NCI-H1105 treated with DMSO at 0.1 percent for 48 hours (cell line): ENCODE measurements at places on chromosomes 3 and 15.

GRCh38 chr3:37028329-37028728, 35.0 kb downstream of the MLH1 start:
- DNase-seq: peak; percentile 10

DNA sequence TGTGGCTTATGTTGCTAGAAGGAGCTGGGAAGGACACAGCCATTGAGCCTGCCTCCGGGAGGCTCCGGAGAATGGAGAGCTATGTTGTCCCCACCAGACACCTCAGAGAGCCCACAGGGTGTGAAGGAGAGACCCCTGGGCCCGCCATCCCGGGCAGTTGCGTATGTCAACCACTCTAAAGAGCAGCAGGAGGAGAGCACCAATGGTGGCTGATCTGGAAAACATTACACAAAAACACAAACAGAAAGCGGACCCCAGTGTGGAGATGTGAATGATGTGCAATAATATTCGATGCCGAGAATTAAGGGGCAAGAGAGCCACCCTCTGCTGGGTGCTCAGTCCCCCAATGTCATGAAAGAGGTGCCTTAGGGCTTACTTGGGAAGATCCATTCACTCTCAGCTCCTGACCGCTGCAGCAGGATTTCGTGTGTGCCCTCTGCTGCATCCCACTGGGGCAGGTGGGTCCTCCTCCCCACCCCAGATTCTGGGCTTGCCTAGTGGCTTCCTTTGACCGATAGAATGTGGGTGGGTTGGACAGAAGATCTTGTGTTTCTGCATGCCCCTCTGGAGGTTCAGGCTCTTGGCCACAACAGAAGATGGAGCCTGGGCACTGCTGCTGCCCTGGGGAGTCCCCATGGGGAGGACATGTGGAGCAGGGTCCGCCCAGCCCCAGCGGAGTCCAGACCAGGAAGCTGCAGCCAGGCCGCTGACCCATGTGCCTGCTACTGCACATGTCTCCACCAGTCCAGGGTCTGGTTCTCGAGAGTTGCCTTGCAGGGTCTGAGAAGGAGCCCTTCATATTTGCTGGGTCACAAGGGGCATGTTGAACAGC, 245.3 kb downstream of the OCA2 start:
- no peak for DNase-seq

DNA sequence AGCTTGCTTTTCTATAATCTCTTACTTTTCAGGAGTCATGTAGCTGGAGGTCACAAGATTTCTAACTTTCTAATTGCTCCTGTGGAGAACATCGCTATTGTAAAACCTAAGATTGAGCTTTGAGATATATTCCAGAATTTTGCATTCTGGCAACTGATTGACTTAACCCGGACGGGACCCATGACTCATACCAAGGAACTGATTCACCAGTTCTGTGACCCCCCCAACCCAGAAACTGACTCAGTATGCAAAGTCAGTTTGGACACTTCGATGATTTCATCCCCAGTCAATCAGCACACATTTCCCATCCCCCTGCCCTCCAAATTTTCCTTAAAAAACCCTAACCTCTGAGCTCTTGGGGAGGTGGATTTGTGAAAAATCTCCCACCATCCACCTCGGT, 396.5 kb upstream of the GBE1 start:
- no peak for DNase-seq

- no peak for DNase-seq
These were observed 331.8 kb upstream of the ARHGEF26 start for GRCh38 chr3:153789380-153789779.

DNA sequence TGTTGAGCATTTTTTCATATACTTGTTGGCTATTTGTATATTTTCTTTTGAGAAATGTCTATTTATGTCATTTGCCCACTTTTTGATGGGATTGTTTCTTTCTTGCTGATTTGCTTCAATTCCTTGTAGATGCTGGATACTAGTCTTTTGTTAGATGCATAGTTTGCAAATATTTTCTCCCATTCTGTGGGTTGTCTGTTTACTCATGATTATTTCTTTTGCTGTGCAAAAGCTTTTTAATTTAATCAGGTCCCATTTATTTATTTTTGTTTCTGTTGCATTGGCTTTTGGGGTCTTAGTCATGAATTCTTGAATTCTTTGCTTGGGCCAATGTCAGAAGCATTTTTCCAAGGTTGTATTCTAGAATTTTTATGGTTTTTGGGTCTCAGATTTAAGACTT, 251.7 kb downstream of the WNT5A start:
- DNase-seq: no peak

DNA sequence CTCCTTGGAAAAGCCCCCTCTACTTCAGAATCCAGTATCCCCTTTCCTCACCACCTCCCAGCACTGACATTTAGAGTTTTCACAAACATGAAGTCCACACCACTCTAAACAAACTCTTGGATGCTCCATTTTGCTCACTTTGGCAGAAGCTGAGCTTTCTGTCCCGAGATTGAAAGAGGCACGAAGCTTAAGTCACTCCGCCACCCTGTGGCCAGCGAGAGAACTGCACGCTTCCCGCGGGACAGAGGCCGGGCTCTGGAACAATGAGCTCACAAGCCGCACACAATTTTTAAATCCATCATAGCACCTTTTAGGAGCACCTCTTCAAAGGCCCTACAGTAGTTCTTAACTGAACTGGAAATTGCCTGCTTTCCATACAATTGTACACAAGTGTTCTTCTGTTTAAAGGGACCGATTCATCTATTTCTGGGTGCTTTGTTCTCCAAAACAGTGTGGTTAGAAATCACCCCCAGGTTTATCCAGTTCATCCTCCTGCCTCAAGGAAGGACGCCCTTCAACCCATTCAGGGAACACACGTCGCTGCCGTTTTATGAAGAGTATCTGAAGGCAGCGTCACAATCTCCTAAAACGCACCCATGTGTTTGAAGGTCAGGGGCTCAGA, 226.1 kb downstream of the VPS13C start:
- DNase-seq: peak; percentile 64

- no peak for DNase-seq
These were observed 11.5 kb upstream of the FBXO40 start for GRCh38 chr3:121581691-121582090.

DNA sequence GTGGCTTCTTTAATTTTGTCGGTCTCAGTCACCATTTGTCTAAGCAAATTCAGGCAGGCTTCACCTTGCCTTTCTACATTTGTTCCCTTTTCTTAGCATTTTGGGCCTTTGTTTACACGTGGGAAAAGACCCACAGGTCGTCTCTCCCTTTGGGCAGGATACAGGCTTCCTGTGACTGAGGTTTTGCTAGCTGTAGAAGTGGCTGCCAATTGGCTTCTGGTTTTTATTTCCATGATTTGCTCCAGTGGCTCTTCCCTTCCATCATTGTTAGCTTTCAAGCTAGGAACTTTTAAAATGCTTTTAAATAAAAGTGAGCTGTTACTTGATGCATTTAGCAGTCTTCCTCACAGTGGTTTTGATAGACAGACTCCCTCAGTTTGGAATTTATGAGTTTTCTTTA, 37.3 kb downstream of the MLH1 start:
- DNase-seq: no peak

GRCh38 chr3:122245513-122246174, 62.2 kb downstream of the CASR start:
- no peak for DNase-seq

DNA sequence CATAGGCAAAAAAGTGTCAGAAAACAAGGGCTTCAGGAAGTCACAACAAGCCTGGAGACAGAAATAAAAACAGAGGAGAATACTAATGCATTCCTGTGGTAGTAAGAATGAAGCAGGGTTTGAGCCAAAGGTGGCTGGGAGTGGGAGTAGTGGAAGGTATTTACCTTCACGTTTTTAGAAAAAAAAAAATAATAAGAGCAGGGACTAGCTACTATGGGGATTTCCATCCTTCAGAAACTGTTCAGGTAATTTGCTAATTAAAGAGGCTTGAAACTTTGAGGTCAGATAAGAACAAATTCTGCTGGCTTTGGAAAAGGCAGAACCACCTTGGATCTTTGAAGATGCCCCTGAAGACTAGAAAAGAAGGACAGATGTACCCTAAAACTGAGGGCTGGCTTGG, 18.4 kb downstream of the ILDR1 start:
- DNase-seq: no peak

DNA sequence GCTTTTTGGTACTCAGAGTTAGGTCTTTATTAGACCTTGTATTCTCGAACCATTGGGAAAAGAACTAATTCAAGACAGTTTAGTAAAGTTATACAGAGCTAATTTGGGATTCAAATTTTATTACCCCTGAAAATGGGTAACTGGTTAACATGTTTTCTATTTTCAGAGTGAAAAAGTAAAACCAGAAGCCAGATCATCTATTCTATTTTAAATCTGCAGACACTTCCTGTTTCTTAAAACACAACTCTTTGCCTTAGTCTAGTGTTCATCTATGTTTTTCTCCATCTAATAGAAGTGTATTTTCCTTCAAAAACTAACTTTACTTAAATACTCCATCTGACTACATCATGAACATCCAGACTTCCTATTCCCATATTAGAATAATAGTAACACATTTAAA, 113.4 kb downstream of the CCNL1 start:
- DNase-seq: no peak

GRCh38 chr15:79562403-79562815, 130.3 kb downstream of the MINAR1 start:
- DNase-seq: no peak

GRCh38 chr3:110066206-110066605, 728.9 kb upstream of the DPPA4 start:
- DNase-seq: no peak

DNA sequence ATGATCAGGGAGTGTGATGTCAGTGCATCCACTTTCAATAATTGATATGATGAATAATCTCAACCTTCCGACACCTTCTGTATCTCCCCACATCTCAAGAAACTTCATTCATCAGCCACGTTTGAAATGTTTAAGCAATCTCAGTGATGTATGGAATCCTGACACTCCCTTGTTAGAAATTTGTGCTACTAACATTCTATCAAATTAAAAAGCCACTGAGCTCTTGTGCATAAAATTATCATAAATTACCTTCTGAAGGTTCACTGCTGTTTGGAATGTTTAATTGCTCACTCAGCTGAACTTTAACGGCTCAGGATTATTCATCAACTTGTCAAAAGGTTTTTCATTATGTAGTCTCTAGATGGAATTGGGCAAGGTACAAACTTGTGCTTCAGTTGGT, 108.4 kb upstream of the DPH6 start:
- DNase-seq: no peak

DNA sequence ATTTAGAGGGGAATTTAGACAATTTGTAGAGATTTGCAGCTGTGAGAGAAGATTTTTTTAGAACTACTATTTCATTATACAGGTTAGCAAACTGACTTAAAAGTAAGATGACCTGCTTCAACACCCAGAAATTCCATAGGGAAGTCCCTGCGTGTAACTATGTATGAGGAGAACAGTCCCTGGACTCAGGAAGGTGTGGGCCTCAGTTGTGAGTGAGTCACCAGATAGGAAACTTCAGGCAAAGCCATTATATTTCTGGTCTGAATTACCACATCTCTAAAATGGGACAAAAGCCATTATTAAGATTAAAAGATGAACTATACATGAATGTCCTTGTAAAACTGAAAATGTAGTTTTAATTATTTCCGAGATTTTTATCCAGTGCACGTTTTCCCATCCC, 488.3 kb upstream of the GOLIM4 start:
- DNase-seq: no peak

- DNase-seq: no peak
These were observed 455.3 kb upstream of the NR2F2 start for GRCh38 chr15:95875121-95875643.

DNA sequence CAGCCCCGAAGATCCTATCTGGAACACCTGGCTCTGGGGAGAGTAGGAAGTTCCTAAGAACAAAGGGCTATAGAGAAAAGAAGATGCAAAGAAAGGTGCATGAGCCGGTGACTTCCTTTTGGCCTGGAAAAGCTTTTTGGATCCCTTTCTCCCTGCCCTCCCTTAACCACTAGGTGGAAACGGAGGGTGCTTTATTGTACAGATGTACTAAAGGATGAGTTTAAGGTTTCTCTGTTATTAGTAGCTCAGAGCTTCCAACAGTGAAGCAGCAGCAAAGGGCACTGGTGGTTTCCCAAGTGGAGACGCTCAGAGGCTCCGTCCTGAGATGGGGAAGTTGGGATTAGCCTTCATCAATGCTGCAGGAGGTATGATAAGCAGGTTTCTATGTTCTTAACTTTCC, 5.9 kb upstream of the ADGRG7 start:
- no peak for DNase-seq
